ENCODE measurements at places on chromosomes 3 and 15.

GRCh38 chr3:149174901-149175300, 45.5 kb downstream of the HPS3 start:
- peak; percentile 26 for DNase-seq

DNA sequence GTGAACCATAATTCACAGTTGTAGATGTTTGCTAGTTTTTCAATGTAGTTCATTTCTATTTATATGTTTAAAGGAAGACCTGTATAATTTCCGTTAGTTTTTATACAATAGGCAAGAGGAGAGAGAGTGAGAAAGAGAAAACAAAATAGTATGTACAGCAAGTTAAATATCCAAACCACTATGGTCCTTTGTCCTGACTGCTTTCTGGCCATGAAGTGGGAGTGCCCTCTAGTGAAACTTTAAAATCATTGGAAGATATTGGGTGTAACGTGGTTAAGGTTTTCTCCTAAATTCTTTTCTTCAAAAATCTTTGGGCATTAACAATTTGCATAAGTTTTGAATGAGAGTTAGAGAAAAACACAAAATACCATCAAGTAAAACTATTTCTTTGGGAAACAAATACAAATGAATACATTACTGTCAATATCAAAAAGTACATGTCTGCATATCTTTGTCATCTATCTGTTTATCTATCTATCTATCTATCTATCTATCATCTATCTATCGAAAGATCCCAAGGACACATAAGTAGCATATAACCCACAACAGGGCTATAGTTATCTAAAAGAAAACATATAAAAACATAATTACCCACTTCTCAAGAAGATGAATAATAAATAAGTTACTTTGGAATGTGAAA, 534.6 kb upstream of the ATP11B start:
- DNase-seq, result peak; percentile 71

DNA sequence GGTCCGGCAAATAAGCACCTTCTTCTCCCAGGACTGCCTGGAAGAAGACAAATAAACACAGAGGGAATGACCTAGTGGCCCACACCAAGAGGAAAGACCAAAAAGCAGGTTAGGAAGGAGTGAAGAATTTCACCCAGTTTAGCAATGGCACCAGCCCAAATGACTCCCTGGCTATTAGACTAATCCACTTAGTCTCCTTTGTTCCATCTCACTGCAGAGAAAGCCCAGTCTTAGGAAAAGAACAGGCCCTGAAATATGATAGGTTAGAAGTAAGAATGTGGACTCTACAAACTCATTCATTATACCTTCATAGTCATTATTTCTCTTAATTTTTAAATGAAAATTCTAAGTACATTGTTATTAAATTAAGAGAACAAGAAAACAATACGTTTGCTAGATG, 23.2 kb downstream of the SERPINI2 start:
- DNase-seq, result no peak

DNA sequence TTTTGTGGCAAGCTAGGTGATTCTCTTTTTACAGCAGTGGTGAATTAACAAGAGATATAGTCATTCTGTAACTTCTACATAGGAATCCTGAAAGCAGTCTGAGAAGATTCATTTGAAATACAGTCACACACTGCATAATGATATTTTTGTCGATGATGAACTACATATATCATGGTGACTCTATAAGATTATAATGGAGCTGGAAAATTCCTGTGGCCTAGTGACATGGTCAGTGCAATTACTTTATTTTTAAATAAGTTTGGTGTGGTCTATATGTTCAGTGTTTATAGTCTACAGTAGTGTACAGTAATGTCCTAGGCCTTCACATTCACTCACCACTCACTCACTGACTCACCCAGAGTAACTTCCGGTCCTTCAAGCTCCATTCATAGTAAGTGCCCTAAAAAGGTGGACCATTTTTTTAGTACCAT, 511.4 kb upstream of the MCTP2 start:
- peak; percentile 45 for DNase-seq

DNA sequence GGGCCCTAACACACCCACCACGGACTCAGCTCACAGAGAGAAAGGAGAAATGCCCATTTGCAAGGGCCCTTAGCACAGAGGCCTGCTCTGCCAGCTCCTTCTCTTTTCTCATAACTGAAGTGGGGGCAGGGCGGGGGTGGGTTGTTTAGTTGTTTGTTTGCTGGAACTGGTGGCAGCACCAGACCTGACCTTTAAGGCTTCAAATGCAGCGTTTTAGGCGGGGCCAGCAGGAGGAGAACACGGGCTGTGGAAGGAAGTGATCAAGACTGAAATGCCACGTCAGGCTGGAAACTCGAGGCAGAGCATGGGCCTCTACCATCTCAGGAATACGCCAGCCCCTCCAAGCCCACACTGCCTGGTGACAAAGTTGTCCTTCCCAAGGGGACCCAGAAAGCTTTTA, 9.3 kb downstream of the CACNA2D2 start:
- no peak for DNase-seq

DNA sequence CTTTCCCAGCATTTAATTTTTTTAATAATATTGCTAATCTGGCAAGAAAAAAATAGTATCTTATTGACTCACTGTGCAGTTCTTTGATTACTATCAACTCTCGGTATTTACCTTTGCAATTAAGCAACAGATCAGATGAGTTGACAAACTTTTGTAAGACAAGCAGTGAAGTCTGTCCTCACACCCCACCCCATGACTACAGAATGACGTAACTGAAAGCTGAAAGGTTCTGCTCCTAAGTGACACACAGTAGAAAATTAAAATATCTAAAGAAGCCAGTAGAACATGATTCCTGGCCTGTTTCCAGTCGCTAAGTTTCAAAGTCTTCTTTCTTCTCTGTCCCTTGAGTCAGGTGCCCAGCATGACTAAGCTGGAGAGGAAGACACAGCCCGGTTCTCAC, 135.5 kb downstream of the STT3B start:
- DNase-seq, result no peak

DNA sequence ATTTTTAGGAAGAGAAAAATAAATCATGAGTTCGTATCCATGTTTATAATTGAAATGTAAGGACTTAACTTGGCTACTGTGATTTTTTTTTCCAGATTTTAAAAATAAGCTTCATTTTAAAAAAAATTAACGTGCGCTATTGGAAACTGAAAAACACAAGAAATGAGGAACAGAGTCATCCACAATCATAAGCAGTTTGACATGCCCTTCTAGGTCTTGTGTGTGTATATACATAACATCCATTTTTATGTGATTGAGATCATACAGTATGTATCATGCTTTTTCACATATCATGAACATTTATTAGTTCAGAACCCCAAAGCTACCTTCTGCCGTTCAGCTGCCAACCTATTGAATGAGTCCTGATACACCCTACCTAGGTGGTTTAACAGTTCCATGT, 22.7 kb downstream of the IREB2 start:
- DNase-seq, result no peak

GRCh38 chr3:129608087-129608935, 1.8 kb upstream of the PLXND1 start:
- peak; percentile 69 for DNase-seq

- no peak for DNase-seq
Observed at GRCh38 chr15:55334997-55335396, 16.0 kb downstream of the PIGB start.

GRCh38 chr15:52481915-52482314, 46.8 kb downstream of the MYO5A start:
- peak; percentile 93 for DNase-seq

- no peak for DNase-seq
Observed at GRCh38 chr3:130841357-130841756, 52.5 kb upstream of the ATP2C1 start.

- DNase-seq, result no peak
Observed at GRCh38 chr3:70501561-70501960, 189.1 kb upstream of the MDFIC2 start.

- DNase-seq, result no peak
Observed at GRCh38 chr3:32280262-32280910, 41.9 kb downstream of the CMTM8 start.

GRCh38 chr3:41920406-41920965, 41.4 kb downstream of the ULK4 start:
- DNase-seq, result no peak

DNA sequence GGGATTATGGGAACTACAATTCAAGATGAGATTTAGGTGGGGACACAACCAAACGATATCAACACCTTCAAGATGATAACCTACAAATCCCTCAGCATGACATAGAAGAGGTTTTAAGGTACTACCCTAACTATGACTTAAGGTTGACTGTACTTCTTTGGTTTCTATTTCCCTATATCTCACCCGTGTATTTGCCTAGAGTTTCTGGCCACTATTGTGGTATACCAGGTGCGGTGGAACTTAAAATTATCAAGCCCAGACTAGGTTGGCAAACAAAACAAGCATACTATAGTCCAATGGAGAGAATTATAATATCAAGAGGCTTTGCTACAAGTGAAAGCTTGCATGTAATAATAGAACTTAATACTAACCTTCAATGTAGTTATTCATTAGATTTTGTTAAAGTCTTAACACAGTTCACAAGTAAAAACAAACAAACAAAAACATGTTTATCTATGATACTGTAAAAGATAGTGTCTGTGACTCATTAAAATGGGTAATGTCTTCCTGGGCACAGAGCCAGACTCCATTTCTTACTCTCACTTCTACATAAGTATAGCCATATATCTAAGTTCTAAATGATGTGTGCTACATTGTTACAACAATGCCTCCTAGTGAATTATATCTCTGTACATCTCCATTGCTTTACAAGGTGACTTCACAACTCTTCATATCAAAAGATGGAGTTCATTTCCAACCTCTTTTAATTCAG, 479.1 kb downstream of the ZBBX start:
- DNase-seq, result no peak

DNA sequence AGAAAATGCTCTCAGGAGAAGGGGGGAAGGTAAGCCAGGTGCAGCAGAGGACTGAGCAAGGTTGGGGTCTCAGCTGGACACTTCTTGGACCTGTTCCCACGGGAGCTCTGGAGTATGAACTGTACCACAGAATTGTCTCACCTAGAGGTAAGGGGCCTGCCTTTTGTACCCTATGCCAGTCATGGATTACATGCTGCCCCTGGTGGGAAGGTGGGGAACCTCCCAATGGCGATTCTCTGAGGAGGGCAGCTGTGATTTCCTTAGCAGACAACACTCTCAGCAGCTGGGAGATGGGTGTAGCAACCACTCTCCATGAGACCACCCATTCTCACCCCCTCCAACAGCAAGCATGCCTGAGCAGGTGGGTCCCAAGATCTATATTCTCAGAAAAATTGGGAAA, 329.4 kb upstream of the CTNNB1 start:
- no peak for DNase-seq

DNA sequence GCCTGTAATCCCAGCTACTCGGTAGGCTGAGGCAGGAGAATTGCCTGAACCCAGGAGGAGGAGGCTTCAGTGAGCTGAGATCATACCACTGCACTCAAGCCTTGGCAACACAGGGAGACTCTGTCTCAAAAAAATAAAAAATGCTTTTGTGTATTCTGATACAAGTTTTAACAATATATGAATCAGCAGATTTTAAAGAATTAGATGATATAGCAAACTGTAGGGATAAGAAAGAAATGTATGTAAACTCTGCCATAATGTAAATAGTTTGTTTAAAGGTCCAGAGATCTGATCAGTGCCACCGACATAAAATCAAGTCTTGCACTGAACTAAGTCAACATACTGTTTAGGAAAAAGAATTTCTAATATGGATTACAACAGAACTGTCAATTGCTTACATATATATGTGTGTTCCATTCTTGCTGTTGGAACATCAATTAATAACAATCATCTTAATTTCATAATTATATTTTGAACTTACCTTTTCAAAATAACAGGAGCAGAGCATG, 208.3 kb downstream of the NEK10 start:
- no peak for DNase-seq

DNA sequence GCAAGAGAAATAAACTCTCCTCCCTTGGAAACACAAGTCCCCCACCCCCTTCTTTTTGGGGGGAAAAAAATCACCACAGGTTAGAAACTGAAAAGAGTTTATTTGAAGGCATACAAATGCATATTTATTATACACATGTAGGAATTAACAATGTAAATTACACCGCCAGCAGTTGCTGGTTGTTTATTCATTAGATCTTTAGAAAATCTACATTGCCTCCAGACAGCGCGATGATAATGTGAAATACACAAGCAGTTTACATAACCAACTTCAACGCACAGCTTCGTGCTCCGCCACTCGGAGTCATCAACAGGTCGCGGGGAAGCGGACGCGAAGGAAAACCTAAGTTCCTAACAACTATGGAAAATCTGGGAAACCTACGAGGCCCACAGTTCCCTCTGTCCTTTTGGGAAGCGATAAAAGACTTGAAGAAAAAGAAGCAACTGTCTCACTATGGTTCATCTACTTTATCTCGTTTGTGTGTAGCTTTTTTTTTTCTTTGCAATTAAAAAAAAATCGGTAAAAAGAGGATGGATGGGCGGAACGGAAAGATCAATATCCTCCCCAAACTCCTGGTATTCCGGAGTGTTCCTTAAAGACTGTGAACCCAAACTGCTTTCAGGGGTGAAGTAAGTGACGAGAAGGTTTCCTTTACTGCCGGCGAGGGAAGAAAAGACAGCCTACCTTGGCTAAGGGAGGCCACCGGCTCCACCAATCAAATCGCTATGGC, 8.4 kb upstream of the FOXB1 start:
- DNase-seq, result no peak

- DNase-seq, result no peak
Observed at GRCh38 chr3:7978087-7978422, 523.6 kb upstream of the LMCD1 start.

- no peak for DNase-seq
Observed at GRCh38 chr3:23991306-23991682, 46.2 kb downstream of the NR1D2 start.

DNA sequence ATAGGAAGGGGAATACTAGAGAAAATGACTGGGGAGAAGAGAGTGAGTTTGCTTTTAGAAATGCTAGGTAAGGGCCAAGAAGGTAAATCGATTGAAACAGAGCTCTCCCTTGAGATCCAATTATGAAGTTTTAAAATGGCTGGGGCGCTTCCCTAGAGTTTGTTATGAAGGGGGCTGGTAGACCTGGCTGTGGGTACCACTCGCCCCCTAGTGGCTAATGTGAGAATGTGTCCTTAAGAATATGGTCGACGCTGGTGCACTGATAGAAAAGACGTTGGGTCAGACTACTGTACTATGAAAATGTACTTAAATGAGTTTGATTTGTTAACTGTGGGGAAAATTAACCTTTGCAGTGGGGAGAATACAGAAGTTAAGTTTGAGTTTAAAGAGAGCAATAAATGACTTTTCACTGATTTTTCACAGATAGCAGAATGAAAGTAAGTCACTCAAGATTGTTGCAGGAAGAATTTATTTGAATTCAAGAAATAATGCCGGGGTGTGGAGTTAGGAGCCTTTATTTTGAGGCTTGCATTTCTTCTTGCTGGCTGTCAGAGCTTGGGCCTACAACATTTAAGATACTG, 9.2 kb downstream of the TMPRSS7 start:
- DNase-seq, result peak; percentile 79

DNA sequence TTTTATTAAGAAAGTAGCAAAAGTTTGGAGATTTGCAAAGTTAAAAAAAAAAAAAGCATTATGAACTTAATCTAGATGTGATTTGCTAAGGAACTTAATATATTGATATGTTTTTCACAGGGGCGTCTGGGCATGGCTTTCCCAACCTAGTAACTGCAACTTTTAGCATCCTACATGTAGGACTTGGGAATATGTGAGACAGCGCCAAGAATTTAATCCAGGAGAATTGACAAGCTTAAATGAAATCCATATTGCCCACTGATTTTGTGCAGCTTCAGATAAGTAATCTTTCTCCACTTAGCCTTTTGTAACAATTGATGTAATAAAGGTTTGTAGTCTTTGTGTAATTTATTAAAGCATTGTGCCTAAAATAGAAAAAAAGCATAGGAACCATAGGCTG, 982 bp upstream of the GABPB1 start:
- no peak for DNase-seq
